ENCODE measurements at places on chromosomes 5 and 9.
A peak's percentile ranks its signal among the peaks of the same experiment; 100 is the strongest.

DNA sequence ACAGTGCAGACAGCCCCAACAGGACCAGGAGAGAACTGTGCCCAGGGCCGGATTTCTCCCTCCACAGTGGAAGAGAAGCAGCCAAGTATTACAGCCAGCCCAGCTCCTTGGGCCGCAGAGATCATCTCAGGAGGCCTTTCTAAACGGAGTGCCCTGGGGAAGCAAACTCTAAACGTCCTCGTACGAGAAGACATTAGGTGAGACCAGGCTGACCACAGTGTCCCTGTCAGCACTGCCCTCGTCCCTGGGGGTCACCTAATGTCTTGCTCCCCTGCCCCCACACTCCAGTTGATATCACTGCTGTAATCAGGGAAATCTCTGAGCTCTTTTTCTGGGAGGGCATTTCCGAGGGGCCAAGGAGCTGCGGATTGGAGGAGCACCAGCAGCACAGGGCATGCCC lies 6.5 kb downstream of the QRFP start:
- DNase-seq = no peak

DNA sequence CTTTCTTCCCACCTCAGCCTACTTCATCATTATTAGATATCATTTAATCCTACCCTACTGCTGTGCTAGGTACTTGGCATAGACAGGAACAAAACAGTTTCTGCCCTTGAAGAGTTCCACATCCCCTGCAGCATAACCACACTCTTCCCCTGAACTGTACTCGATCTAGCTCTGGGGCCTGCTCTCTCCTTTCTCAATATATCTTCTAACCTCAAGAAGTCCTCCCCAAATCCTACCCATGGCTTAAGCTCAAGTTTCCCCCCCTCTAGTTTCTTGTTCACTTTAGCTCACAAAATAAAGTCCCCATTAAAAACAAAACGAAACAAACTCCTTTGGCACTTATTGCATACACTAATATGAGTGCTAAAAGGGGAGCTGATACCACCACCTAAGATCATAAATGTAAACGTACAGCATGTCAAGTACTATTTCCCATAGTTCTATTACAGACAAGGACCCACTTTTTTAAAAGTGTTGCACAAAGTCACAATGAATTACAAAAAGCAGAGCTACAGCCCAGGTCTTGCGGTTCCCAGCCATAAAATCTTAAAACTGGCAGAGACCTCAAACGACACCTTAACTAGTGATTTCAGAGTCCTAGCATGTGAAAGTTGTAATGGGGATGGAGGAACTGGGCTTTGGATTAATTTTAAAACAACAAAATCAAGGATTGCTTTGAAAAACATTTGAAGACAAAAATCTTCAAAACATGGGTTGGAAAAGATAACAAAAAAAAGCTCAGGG lies 80.7 kb downstream of the PTPDC1 start:
- peak; percentile 35 for DNase-seq

GRCh38 chr5:72394688-72395087 lies 74.5 kb downstream of the PTCD2 start:
- peak; percentile 4 for DNase-seq

GRCh38 chr5:16690243-16690852 lies 73.6 kb upstream of the RETREG1 start:
- no peak for DNase-seq

GRCh38 chr5:18920966-18921365 lies 1067.0 kb downstream of the CDH18 start:
- no peak for DNase-seq

- no peak for DNase-seq
Observed at GRCh38 chr9:88767504-88767790, 223.8 kb upstream of the S1PR3 start.

DNA sequence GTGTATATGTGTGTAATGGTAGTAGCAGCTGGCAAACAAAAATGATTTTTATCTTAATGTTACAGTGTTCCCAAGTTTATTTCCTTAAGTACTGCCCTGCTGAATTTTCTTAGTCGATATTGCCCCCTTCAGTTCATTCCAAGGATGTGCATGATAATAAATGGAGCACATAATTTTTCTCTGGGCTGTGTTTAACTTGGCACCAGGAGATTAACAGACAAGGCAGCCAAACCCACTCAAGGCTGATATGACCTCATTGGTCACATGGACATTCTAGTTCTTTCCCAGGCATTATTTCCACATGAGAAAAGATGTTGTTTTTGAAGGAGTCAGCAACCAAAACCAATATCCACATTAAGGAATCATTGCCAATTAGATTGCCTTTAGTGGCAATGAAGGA lies 61.8 kb downstream of the COX7C start:
- no peak for DNase-seq

- no peak for DNase-seq
Observed at GRCh38 chr5:168314735-168315411, 23.4 kb downstream of the WWC1 start.

Data from KG1 (cell line).